Cerebellum (tissue), 4 donors: ENCODE measurements at places on chromosomes 1 and 21.

DNA sequence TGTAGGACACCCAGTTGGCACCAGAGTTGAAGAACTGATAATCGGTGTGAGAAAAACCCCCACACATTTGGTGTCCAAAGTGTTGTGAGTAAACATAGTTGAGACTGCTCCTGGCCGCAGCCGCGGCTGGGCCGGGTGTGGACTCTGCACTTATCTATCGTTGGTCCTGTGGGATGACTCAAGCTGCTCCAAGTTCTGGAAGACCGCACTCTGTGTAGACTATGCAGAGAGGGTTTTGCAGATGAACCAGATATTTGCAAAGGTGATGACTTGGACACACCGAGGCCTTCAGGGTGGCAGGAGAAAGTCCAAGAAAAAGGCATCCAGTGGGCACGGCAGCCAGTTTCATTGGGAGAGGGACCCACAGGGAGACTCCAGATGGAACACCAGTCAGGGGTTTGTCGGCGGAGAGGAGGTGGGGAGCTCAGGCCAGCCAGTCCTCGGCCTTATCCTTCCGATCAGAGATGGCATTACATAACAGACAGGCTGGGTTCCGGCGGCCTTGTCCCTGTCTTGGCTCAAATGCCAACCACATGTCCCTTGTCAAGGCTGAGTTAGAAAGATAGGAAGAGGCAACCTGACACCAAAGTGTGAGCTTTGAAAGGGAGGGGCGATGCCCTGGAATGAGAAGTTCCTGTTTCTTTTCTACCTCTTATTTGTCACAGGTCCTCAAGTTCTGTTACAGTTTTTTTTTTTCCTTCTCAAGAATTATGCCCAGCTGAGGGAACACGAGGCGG, 21.1 kb downstream of the C2CD2 start:
- peak; percentile 72 for DNase-seq

DNA sequence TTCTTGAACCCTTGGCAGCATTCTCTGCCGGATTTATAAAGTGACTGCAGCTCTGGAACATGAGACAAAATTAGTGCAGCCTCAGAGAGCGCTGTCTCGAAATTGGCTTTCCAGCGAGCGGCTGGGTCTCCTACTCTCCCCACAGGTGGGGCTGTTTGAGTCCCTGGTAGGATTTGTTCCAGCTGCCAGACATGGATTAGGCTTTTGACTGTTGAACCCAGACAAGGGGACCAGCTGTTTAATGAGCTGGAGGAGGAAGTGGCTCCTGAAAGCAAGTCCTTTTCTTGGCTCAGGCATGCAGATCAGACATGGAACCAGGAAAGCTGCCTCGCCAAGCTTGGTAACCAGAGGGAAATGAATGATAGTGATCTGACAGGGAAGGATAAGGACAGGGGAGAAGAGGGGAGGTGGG, 69.6 kb downstream of the UBIAD1 start:
- no peak for DNase-seq

DNA sequence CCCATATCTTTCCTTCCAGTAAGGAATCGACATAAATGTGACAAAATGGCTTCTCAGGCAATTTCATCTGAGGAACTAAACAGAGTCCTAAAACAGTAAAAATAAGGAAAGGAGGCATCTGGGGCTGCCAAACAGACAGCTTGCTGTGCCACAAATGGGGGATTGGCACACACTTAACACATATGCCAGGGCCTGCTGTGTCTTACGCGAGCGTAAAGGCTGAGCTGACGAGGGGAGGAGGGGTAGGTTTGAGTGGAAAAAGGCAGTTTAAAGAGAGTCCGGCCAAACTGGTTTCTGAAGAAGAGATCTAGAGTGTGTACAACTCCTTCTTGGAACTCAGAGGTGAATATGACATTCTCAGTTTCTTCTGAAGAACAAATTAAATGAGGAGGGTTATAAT, 244.1 kb upstream of the MAP1LC3C start:
- DNase-seq = peak; percentile 85

GRCh38 chr1:147264158-147264768, 21.8 kb downstream of the CHD1L start:
- no peak for DNase-seq

DNA sequence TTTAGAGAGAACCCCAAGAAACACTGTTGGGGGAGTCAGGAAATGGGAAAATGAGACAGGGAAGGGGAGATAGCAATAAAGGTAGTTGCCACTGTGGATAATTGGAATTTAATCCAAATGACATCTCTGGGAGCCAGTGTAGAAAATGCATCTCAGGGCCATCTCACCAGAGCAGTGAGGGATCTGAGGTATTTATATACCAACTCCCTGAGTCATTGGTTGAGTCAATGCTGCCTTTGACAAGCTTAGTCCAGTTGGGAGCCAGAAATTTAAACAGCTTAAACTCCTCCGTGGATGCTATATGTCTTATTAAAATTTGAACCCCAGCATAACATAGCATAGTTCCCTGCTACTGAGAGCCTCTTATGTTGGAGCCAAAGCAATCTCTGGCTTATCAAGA, 140.3 kb downstream of the SLC30A10 start:
- no peak for DNase-seq

DNA sequence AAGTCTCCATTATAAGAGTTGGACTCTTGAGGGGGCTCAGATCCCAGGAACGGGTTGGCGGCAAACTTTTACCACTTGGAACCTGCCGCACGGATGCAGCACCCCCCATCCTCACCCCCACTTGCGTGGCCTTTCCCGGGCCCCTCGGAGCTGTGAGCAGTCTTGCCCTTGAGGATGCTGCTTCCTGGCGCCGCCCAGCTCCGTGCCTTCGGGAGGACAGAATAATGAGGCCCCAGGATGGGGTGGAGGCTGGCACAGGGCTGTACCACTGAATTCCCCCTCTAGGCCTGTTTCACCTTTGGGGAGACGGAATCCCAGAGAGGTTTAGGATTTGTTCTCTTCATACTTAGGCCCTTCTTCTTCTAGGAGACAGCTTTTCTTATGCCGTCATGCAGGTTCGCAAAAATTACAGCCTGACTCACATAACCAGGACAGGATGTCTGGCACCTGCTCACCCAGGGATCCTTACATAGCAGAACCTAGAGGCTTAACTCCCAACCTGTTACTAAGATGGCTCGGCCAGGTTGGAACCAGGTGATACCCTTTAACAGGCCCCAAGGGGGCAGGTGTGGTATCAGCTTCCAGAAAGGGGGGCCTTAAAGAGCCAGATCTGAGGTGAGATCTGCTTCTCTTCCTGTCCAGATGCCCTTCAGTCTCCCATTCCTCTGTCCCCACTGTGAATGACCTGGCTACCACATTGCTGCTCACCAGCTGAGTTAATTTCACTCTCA, 1.5 kb downstream of the TRNP1 start:
- peak; percentile 39 for DNase-seq

- no peak for DNase-seq
Observed at GRCh38 chr1:240004086-240004749, 87.5 kb upstream of the FMN2 start.

DNA sequence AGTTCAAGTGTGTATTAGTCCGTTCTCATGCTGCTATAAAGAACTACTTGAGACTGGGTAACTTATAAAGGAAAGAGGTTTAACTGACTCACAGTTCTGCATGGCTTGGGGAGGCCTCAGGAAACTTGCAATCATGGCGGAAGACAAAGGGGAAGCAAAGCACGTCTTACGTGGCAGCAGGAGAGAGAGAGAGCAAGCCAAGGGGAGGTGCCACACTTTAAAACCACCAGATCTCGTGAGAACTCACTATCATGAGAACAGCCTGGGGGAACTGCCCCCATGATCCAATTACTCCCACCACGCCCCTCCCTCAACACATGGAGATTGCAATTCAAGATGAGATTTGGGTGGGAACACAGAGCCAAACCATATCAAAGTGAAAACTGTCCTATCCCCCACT, 4.1 kb upstream of the MIS18A start:
- no peak for DNase-seq

- DNase-seq = no peak
Observed at GRCh38 chr1:160710517-160711252, 937 bp downstream of the CD48 start.

DNA sequence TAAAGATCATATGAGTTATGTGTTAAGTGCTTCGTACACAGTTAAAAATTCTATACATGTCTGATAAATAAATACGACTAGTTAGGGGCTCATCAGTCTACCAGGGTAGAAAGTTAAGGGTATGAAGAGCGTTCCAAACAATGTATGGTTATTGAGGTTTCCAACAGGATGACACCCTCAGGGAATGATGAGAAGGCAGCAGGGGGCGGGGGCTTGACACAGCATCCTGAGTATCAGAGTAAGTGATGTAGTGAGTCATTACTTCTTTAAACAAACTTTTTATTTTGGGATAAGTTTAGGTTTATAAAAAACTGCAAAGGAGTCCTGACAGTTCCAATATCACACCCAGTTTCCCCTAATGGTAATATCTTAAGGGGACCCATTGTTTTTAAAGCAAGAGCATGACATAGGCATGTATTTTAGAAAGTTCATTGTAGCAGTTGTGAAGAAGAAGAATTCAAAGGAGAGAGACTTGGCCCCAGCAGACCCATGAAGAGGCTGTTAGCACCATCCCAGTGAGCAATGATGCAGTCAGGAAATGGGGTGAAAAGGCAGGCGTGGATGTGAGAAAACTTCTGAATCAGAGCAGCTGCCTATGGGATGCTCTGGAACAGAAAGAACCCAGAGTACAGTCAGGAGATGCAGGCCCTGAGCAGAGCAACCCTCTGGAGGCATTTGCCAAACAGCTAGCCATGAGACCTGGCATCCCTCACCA, 15.0 kb upstream of the PSMB2 start:
- no peak for DNase-seq

DNA sequence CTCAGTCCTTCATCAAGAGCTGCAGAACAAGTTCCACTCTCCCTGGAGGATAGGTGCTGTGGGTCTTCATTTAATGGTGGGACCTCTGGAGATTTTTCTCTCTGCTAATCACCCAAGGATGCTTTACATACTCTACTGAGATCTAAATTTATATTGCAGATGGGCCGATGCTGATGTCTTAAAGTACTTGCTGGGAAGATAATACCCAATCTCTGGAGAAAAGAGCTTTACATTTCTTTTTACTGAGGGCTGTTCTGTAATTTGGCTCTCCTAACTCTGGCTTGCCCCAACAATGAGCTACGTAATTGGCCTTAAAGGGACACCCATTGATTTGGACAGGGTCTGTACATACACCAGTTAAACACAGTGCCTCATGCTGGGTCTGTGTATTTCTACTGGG, 86.9 kb downstream of the ST6GALNAC3 start:
- DNase-seq = no peak

- peak; percentile 45 for DNase-seq
Observed at GRCh38 chr1:58815069-58815685, 31.3 kb upstream of the JUN start.

DNA sequence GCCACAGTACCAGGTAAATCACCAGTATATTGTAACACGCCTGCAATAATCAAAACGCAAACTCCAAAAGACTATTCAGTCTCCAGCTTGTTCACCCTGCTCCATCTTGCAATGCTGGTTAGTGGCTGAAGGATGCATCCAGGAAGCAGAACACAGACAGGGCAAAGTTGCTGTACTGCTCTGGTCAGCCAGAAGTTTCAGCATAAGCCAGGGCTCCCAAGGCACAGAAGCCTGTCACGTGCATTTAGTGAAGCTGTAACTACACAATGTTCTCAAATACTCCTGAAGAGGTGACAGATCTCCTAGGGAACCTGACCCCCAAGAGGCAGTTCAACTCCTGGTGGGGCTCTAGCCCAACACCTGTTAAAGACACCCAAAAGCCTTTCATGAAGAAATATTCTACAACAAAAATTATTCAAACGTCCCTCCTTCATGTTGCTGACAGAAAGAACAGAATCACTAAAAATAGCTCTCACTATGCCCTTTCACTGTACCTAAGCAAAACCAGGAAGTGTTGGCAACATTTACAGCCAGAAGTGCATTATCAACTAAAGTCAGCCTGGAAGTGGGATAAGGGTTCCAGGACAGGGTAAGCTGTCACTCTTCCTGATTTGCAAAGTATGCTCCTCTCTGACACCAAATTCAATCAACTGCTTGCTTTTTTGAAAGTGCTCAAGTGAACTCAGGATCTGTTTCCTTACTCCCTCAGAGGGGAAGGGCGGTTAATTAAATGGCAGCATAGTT, 52.1 kb downstream of the SLC35D1 start:
- DNase-seq = no peak

DNA sequence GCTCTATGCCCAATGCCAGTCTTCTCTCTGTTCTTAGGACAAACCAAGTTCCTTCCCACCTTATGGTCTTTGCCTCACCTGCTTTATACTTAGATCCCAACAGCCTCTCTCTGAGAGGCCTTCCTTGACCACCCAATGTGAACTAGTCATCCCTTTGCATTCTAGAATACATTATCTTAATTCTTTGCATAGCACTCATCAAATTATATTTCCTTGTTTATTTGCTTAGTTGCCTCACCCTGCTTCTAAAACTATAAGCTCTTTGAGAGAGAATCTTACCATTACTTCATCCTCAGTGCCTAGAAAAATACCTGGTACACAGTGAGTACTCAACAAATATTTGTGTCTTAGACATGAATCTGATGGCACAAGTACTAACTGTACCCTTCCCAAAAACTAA, 8.0 kb downstream of the PIGP start:
- DNase-seq = no peak

GRCh38 chr1:65508051-65508450, 87.6 kb downstream of the LEPR start:
- no peak for DNase-seq

GRCh38 chr1:31043631-31044030, 21.9 kb downstream of the PUM1 start:
- DNase-seq = no peak

DNA sequence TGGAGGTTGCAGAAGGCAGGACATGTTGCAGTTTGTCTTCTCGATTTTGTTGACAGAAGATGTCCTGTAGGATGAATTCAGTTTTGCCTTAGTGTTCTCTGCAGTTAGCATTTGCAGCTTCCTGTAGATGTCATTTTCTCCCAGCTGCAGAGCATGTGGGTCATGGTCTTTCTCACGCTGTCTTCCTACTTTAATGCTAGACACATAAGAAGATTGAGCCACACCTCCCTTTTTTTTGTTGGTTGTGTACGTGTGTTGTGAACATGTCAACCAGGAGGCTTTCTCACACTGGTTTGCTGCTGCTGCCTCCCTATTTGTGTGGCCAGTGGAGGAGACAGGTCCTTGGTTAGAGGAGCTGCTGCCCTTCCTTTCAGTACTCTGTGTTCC, 110.7 kb downstream of the VPS13D start:
- no peak for DNase-seq

DNA sequence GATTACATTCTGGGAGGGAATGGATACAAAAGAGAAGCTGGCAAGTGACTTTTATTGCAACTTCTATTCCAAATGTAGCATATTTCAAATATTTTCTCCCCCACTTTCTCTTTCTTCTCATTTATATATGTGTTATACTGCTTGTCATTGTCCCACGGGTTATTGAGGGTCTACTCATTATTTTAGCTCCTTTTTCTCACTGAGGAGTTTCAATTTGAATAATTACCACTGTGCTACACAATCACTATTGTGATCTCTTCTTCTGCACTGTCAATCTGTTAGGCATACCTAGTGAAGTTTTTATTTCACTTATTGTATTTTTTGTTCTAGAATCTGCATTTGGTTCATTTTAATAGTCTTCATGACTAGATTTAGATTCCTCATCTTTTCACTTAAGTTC, 339.7 kb downstream of the PTPRC start:
- no peak for DNase-seq
